ENCODE measurements at places on chromosomes 5 and 9. TPM values are rescaled to one million over a fixed set of nuclear protein-coding genes. Genes with fewer than 3 reads are reported as not detected.

Gene ZNF474
- not detected for total RNA-seq

Gene HSPB3
- 0.40 TPM for total RNA-seq

Gene SPAAR
- total RNA-seq, result not detected

Gene CER1
- not detected for total RNA-seq

Gene ARID3C
- total RNA-seq, result not detected

Gene NUTM2G
- total RNA-seq, result not detected

Gene MTMR12
- total RNA-seq, result 13.8 TPM

Gene IL5
- not detected for total RNA-seq

Gene OMD
- 0.11 TPM for total RNA-seq

Gene SSNA1
- 67.1 TPM for total RNA-seq

Gene PCDHGA1
- 0.38 TPM for total RNA-seq

Gene FOXD4L6
- not detected for total RNA-seq

Gene NUDT2
- 9.2 TPM for total RNA-seq

Gene PCDHGA4
- total RNA-seq, result 0.12 TPM

Gene SCAI
- total RNA-seq, result 3.7 TPM

Gene FBP1
- not detected for total RNA-seq

Gene CCIN
- total RNA-seq, result not detected

Gene SLC6A7
- not detected for total RNA-seq

Gene DAPK1
- total RNA-seq, result 14.5 TPM

Gene SMIM33
- total RNA-seq, result not detected

Gene PHF19
- total RNA-seq, result 23.0 TPM

Gene BHMT
- not detected for total RNA-seq

Gene NPR3
- 7.9 TPM for total RNA-seq

Gene SKP1
- 260 TPM for total RNA-seq

Gene ZNF367
- 7.1 TPM for total RNA-seq

Gene BTNL9
- 5.3 TPM for total RNA-seq

Gene PFN3
- not detected for total RNA-seq

Gene CYSTM1
- 2.6 TPM for total RNA-seq

Gene GLRA1
- not detected for total RNA-seq

Gene CARD19
- total RNA-seq, result 31.2 TPM

Gene KLHL9
- total RNA-seq, result 12.3 TPM

Gene PKN3
- 2.5 TPM for total RNA-seq

Gene NFIB
- total RNA-seq, result 20.0 TPM

All from esophagus squamous epithelium (tissue), 5 donors.